HepG2 (cell line): ENCODE measurements at places on chromosomes 6 and 20.
A peak's percentile ranks its signal among the peaks of the same experiment; 100 is the strongest.

DNA sequence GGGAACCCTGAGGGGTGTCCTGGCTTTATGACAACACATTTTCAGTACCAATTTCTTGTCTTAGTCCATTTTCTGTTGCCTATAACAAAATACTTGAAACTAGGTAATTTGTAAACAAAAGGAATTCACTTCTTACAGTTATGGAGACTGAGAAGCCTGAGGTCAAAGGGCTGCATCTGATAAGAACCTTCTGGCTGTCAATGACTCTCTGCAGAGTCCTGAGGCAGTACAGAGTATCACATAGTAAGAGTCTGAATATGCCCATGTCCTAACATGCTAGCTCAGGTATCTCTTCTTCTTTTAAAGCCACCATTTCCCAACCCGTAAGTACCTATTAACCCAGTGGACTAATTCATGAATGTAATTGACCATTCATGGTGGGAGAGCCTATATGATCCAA is 1458.6 kb upstream of the EYS start:
- no peak for DNase-seq

- DNase-seq = no peak
Observed at GRCh38 chr20:50995506-50995905, 27.4 kb downstream of the KCNG1 start.

- DNase-seq = peak; percentile 79
Observed at GRCh38 chr20:34824452-34824805, 1.0 kb downstream of the NCOA6 start.

- no peak for DNase-seq
Observed at GRCh38 chr20:8218861-8219260, 86.8 kb downstream of the PLCB1 start.

GRCh38 chr6:158648682-158649131 is 1.1 kb upstream of the SYTL3 start:
- DNase-seq = no peak

DNA sequence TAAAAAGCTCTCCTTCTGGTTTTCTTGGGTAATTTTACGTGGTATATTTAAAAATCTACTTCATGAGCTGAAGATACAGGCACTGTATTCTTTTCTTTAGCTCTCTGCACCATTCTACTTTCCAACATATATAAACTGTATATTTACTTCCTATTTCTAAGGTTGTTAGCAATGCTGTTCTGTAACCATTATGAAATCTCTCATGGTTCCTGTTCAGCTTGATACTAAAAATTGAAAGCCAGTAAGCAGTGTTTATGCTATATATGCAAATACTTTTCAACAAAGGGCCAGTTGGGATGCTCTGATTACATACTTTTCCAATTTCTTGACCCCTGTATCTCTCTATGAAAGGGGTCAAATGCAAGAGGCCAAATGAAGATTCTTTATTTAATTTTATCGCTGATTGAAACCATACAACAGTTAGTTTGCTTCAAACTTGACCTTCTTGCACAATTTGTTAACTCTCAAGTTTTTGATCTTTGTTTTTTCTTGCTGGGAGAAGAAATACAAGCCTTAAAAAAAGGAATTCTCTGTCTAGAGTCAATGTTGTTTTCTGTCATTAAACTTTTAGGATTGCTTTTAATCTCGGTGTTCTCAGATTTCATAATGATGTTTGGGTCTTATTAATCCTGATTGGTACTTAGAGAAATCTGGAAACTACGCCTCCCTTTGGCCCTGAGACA is 223.2 kb downstream of the PRL start:
- no peak for DNase-seq

GRCh38 chr6:89350281-89350966 is 2.1 kb downstream of the UBE2J1 start:
- DNase-seq = no peak

DNA sequence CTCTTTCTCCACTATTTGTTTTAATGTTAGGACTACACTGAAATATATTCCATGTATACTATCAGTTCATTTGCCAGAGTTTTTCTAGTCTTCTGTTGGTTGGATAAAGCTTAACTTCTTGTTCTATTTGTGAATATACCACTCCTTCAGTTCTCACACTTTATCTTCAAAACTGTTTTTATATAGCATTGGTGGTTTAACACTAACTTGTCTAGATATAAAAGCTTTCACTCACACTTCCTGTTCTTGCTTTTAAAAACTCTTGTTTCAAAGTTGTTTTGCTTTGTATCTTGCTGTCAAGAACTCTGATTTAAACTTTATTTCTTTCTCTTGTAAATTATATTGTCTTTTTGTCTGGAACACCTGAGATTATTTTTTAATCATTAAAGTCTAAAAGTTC is 226.8 kb upstream of the TENT5A start:
- no peak for DNase-seq

- peak; percentile 74 for DNase-seq
Observed at GRCh38 chr20:12970372-12970821, 38.4 kb upstream of the SPTLC3 start.

DNA sequence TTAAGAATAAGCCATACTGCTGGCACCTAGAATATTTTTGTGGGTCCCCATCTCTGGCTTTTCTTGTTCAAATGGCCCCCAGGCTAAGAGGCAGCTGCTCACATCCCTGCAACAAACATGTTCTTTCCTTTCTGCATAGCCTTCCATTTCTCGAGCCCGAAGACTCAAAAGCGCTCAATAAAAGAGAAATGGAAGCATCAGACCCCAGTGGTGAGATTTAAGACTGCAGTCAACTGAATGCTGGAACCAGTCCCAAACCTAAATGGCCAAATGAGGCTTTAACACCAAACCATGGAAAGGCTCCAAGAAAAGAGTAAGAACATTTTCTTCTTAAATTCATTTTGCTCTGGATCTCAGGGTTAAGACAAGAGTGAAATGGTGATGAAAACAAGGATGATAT is 122.1 kb upstream of the TRAF3IP2 start:
- DNase-seq = no peak

GRCh38 chr6:40413239-40413638 is 173.9 kb downstream of the LRFN2 start:
- DNase-seq = no peak

DNA sequence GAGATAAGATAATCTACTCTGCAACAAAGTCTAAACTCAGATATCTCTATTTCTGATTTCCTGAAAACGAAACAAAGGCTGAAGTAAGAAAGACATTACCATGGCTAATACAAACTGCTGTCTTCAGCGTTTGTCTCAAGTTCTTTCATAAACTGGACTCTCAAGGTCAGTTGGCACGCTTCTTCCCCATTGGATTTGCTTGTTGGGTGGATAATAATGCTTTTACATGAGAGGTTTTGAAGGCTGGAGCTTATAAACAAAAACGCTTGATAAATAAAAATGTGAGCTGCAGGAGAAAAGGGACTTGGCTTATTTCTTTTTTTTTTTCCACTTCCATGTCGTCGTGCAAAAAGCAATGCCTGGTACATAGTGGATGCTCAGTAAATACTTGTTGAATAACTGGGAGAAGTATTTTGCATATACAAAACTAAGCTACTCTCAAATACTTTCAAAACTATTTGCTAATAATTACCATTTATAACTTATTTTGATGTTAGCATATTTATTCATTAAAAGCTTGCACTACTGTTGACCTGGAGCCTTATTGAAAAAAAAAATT is 65.7 kb upstream of the EEF1A1 start:
- no peak for DNase-seq

- no peak for DNase-seq
Observed at GRCh38 chr6:68197356-68197755, 437.7 kb upstream of the ADGRB3 start.

DNA sequence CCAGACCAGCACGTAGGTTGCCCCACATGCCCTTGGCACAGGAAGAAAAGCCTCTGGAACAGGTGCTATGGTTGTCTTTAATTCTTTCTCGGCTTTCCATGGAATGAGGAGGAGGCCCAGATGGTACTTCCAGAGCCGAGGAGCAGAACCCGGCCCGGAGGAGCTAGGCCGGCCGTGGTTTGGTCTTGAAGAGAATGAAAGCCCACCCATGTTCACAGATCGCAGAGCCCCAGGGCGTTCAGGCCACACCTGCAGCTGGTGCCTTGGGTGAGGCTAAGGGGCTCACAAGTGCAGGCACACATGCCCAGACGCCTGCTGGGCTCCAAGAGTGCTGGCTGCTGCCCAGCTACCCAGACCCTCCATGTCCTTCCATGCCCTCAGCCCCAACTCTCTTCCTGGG is 20.0 kb downstream of the EDN3 start:
- DNase-seq = no peak

DNA sequence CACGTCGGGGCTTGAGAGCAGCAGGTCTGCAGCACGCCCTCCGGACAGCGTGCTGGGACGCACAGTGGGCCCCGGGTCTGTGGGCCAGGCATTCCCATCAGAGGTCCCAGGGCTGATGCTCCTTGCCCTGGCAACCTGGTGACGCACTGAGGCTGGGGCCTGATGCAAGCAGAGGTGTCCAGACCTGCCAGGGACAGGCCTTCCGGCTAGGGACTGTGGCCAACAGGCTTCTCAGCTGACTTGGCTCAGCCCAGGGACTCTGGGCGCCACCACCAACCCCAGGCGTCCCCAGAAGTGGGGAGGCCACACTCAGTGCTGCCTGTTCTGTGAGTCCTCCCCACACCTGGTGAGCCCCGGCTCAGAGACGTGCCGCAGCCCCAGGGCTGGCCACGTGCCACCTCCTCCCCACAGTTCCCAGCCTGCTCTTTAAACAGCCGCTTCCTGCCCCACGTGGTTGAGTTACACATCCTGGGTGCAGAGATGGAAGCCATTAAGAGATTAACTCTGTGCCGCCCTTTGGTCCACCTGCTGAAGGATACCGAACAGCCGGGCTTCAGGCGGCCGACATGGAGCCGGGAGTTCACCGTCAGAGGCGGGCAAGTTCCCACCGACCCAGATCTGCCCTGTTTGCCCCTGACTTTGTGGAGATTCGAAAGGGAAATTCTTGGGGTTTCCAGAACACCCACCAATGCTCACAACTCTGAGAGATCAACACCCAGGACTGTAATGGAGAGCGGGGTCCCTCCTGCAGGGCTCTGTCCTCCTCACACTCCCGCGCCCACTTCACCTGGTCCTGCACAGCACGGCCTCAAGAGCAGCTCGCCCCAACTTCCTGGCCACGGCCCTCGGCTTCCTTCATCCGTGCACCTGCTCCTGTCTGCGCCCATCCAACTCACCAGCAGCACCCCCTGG is 37.6 kb upstream of the ZBP1 start:
- DNase-seq = peak; percentile 47

DNA sequence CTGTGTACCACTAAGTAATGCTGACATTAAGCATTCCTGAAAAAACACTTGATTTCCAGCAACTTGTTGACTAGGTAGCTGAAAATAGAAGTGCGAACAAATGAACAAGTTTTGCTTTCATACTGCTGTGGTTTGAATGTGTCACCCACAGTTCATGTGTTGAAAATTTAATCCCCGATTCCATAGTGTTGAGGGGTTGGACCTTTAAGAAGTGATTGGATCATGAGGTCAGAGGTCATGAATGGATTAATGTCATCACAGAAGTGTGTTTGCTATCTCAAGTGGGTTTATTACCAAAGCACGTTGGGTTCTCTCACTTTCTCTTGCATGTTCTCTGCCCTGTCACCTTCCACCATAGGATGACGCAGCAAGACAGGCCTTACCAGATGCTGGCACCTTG is 568.5 kb downstream of the UTRN start:
- no peak for DNase-seq

DNA sequence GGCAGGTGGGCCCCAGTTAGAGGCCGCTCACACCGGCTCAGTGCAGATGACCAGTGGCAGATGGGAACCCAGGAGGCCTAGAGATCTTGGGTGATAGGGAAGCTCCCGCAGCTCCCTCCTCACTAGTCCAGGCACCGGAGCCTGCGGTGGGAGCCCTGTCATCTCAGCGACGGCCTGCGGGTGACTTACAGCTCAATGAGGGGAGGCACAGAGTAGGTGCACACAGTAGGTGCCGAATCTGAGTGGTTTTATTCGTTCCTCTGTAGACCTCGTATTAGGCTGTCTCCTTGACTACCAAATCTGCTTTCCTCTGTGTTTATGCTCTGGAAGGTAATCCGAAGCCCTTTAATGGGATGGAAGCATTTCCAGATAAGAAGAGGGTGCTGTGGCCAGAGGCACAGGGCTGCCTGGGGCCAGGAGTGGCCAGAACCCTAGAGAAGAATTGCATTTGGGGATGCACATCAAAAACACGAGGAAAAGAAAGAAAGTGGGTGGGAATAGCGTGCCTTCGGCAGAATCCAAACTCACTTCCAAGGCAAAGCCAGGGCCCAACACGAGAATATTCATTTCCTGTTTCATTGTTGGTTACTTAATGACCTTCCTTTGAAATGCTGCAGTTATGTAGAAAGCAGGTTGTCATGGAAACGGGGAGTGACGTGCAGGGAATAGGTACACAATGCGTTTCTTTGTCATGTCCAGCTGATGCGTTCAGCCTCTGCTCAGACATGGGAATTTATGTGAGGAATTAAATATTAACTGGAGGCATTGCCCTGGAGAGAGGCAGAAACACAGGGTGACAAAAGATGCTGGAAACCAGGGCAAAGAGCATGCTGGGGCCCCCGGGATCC is 24.7 kb downstream of the MYT1 start:
- DNase-seq = peak; percentile 100

DNA sequence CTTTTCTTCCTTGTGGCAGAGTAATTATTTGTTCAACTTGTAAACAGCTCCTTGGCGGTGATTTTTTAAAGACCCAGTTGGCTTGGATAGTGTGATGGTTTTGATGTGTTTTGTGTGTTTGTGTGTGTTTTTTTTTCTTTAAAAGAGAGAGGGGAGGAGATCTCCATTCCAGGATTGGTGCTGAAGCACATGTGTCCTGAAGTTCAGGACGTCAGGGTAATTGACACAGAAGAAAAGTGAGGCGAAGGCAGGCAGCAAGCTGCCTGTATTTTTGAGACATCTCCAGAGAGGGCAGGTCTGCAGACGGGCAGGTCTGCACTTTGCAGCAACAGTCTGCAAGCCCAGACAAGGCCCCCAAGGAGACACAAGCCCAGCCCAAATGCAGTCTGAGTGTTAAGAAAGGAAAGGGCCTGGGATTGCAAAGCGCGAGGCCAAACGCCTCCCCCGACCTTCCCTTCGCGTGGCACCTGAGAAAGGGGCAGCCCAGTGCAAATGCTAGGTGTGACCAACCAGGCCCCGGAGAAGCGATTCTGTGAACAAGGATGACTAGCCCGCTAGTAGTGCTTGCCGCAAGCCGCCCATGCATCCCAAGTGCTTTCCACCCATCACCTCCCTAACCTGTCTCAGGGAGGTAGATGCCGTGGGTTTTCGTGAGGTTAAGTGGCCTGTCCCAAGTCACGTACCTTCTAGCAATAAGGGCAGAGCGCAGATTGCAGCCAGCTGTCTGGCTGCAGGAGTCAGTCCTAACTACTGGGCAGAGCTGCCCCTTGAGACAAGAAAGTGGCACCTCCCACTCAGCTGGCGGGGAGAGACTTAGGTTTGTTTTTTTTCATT is 230.5 kb downstream of the ZMYND8 start:
- no peak for DNase-seq

DNA sequence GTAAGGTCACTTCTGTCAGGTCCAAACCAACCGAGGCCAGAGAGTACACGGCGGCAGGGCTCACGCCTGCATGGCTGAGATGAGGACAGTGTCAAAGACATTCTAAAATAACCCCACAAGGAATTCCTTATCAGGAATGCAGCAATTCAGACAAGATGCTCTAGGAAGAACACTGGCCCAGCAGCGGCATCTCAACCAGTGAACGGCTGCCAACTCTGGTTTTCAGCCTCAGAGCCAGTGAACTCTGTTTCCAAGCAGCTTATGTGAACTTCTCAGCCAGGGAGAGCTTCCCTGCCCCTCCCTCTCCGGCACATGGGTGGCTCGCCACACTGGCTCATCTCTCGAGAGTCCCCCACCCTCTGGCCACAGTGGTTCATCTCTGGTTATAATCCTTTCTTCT is 36.9 kb downstream of the KCNQ2 start:
- no peak for DNase-seq
